NK-92 treated with Interleukin-12 subunit alpha and Interleukin-12 subunit beta, amount 100 ng/mL, for 24 hours (cell line): ENCODE measurements at places on chromosomes 11 and 22.

- DNase-seq: no peak
Observed at GRCh38 chr22:23065069-23065451, 5.3 kb upstream of the GNAZ start.

GRCh38 chr22:48705159-48705916 lies 1122.3 kb downstream of the BRD1 start:
- no peak for DNase-seq

DNA sequence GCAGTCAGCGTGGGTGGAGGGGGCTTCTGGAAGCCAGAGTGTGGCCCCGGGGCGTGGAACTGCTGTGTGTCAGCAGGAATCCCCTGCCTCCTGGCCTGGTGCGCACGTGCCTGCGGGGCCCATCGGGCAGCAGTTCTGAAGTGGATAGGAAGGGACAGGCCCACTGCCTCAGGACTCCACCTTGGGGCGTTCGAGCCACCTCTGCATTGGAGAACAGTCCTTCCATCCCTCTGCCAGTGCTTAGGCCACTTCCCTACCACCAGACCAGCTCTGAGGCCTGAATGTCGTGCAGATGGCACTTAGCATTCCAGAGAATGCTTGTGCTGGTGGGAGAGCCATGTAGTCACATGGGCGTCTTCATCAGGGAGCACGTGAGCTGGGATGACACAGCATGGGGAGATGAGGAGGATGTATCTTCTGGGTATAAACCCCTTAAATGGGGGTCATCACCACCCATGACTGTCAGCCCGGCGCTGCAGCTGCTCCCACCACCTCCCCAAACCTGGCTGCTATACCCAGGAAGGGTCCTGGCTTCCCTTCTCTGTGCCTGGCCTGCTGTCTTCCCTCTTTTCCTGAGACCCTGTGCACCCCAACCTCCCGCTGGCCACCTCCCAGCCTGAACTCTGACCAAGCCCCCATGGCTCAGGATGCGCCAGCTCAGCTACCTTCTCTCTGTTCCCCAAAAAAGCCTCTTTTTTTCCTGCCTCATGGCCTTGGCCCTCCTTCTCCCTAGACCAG lies 9.7 kb downstream of the INCENP start:
- no peak for DNase-seq

DNA sequence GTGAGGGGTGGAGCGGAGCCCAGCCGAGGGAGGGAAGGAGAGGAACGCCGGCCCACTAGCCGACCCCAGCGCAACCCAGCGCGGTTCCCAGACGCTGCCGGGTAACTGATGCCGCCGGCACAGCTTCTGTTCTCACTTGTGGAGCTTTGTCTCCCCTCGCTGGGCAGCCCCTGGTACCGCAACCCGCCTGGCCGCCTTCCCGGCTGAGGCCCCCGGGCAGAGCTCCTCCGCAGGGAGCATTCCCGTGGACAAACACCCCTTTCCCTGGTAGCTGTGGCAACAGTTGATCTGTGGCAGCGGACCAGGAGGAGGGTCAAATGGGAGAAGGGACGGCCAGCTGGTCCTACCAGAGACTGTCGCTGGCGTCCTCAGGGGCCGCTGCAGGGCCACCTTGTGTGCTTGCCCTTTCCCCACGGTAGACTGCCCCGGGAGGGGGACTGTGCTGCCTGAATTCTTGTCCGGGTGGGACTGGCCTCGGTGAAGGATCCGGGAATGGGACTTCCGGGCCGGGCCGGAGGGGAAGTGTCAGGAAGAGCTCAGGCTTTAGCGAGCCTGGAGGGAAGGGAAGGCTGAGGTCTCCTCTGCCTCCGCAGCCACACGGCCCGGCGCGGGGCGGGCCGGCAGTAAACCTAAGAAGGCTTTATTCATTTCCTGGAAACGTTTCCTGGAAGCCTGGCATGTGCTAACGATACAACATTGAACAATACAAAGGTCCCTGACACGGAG lies 468.0 kb downstream of the OPCML start:
- DNase-seq: no peak

DNA sequence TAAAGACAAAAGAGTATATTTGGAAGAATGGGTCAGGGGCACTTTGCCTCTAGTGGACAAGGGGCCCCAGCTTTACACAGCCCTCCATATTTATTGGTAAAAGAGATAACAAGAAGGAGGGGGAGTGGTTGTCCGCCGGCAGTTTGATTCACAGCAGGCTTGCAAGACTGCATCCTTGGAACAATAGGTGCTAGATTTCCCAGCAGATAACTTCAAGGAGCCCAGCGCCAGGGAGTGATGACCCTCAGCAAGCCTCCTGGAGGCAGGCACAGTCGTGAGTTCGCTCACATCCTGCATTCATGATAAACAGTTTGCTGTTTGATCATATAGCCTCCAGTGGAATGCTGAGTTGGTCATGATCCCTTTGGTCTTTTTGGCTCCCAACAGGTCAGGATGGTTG lies 67.8 kb upstream of the INCENP start:
- DNase-seq: no peak

DNA sequence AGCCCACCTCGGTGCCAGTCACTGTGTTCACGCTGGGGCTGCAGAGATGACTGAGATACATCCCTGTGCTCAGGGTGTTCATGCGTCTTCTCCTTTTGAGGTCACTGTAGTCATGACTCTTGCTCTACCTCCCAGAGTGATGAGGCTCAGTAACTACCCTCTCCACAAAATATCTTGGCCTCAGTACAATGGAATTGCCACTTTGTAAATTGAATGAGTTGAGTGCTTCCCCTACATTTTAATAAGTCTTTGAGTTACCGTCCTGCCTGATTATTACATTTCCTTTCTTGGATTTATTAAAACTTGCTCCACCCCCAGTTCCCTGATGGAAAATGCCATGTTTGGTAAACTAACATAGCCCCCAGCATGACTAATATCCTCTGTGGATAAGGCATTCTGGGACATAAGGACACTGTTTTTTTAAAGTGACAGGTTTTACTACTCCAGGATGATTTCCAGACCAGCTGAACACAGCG lies 15.9 kb downstream of the PRSS23 start:
- no peak for DNase-seq

- DNase-seq: no peak
Observed at GRCh38 chr22:39292561-39293074, 26.8 kb downstream of the RPL3 start.

DNA sequence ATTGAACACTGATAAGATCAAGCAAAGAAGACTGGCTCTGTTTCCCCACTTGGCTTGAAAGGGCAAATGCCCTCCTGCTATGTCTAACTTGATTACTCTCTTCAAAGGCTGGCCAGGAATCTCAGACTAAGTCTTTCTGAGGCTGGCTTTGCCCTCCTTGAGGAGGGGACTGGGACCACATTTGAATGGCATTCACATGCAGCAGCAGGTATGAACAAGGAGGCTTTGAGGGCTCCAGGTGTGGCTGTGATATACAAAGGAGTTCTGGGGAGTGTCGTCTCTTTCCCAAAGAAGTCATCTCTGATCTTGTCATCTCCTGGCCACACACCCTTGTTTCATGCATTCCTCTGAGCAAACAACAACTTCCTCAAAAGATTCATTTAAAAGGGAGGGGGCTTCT lies 130.8 kb downstream of the ARL14EP start:
- DNase-seq: no peak

- no peak for DNase-seq
Observed at GRCh38 chr11:11570823-11571222, 51.0 kb downstream of the GALNT18 start.

- no peak for DNase-seq
Observed at GRCh38 chr11:79437278-79437980, 3.4 kb downstream of the TENM4 start.

DNA sequence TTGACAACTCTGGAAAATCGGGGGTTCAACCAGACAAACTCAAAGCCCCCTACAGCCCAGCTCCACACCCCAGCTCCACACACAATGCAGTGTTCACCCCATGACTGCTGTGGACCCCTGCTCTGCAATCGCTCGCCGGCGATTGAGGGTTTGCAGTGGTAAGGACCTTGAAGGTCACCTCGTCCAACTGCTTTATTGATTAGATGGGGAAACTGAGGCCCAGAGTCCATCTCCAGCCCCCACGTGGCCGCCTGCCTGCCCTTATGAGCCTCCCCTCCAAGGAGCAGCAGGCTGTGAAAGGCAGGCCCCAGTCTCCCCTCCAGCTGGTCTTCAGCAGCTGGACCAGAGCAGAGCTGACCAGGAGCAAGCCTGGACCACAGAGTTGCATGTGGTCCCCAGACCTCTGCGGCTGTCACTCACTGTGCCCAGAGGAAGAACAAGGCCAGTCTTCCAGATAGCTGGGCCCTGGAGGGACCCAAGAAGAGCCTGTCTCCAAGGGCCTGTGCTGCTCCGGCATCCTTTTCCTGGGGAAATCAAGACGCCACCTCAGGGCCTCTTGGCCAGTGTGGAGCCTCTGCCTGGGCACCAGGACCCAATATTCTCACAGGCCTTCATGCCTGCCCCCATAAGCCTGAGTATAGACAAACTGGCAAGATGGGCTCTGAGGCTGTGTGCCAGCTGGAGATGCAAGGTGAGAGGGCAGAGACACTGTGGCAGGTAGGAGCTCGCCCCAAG lies 8.8 kb upstream of the LINC01488 start:
- no peak for DNase-seq

- no peak for DNase-seq
Observed at GRCh38 chr11:66363187-66363601, 8.4 kb downstream of the SLC29A2 start.

DNA sequence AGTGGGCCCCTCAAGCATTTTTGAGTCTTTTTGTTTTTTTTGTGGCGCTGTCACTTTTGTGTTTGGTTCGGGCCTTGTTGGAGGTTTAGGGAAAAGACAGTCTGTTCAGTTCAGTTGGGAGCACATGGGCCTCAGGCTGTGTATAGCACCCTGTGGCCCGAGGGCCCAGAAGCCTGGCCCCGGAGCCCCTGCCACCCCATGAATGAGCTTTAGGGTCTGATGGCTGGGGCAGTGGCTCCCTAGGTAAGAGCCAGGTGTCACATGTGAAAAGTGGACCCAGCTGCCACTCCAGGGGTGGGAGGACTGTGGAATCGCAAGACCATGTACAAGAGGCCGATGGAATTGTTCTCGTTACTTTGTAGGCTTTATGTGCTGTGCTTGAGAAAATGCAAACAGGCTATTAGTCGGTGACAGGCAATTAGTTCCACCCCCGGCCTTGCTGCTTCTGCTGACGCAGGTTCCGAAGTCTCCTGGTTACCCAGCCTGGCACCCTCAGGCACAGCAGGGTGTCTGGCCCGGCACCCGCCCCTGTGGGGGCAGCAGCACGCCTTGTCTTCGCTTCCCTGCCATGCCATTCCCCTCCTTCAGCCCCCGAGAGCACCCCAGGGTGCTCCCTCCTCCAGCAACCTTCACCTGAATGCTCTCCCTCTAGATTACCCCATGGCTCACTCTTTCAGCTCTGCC lies 38.2 kb upstream of the PARVG start:
- no peak for DNase-seq

GRCh38 chr11:27254744-27255446 lies 108.1 kb downstream of the CCDC34 start:
- no peak for DNase-seq

DNA sequence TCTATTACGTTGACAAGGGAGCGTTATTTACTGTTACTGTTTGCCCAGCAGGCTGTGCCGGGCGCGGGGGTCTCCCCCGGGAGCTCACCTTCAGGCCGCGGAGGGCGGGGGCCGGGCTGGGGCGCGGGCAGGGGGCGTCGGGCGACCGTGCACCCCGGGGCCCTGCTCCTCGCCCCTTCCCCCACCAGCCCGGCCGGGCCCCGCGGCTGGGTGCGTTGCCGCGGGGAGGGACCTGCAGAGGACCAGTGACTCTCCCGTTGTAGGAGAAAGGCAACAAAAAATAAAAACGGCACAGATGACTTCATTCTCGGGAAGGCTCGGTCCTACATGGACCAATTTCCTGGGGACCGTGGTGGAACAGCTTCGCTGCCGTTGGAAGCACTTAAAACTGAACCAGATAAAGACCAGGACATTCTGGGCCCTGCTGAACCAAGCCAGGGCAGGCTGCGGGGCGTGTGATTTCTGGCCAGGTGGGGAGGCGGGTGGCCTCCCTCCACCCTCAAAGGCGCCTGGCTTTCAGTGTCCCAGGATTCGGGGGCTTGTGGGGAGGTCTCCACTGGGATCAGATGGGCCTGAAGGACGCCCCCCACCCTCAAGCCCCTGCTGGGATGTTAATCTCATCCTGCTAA lies 57.4 kb downstream of the IGLL1 start:
- no peak for DNase-seq

DNA sequence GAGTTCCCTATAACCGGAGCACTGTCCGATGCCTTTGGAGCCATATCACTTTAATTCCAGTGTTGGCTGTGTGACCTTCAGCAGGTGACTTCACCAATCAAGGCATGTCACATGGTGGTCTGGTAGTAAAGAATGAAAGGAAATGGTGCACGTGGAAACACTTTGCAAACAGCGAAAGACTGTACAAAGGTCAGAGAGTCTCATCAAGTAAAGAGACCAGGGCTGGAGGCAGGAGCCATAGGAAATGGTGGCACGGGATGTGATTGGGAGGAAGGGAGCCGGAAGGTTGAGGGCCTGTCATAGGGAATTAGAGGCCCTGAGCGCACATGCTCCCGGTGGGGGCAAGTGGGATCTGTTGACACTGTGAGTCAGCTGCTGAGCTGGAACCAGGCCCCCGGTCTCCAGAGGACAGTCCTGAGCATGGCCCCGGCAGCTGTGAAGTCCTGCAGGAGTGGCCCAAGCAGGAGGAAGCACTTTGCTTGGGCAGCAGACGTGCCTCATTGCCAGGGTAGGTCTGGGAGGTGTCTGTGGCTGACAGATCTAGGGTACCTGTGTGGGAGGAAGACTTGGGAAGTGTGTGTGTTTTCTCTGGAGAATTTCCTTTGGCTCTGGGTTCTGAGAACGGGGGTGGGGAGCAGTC lies 2.0 kb downstream of the DAGLA start:
- DNase-seq: no peak

- no peak for DNase-seq
Observed at GRCh38 chr11:121152764-121153163, 51.7 kb downstream of the TECTA start.

GRCh38 chr22:19615867-19616581 lies 91.8 kb upstream of the CLDN5 start:
- no peak for DNase-seq

DNA sequence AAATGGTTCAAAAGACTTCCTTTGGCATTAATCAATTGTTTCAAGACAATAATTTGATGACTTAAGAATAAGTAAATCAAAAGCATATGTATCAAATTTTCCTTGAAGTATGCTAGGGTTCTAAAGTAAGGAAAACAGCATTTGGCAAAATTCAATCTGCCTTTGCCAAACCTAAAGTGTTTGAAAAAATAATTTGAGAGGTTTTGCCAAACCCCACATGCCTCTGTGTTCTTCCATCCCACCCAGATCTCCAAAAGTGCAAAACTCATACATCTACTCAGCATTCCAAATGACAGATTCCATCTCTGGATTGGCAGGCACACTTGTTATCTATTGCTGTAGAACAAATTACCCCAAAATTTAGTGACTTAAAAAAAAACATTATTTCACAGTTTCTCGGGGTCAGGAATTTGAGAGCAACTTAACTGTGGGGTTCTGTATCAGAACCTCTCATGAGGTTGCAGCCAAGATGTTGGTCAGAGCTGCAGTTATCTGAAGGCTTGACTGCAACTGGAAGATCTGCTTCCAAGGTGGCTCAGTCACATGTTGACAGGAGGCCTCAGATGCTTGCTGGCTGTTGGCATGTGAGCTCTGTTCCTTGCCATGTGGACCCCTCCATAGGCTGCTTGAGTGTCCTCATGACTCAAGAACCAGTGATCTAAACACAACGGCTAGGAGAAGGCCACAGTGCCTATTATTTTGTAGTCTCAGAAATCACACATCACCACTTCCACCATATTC lies 100.6 kb upstream of the ARHGAP42 start:
- no peak for DNase-seq
